NCI-H146 (cell line): ENCODE measurements at places on chromosomes 4 and X.

- no peak for DNase-seq
Measured at GRCh38 chr4:184097241-184097605, 120.5 kb downstream of the ENPP6 start.

- DNase-seq: peak; percentile 37
Measured at GRCh38 chr4:186192066-186192612, 772 bp downstream of the CYP4V2 start.

DNA sequence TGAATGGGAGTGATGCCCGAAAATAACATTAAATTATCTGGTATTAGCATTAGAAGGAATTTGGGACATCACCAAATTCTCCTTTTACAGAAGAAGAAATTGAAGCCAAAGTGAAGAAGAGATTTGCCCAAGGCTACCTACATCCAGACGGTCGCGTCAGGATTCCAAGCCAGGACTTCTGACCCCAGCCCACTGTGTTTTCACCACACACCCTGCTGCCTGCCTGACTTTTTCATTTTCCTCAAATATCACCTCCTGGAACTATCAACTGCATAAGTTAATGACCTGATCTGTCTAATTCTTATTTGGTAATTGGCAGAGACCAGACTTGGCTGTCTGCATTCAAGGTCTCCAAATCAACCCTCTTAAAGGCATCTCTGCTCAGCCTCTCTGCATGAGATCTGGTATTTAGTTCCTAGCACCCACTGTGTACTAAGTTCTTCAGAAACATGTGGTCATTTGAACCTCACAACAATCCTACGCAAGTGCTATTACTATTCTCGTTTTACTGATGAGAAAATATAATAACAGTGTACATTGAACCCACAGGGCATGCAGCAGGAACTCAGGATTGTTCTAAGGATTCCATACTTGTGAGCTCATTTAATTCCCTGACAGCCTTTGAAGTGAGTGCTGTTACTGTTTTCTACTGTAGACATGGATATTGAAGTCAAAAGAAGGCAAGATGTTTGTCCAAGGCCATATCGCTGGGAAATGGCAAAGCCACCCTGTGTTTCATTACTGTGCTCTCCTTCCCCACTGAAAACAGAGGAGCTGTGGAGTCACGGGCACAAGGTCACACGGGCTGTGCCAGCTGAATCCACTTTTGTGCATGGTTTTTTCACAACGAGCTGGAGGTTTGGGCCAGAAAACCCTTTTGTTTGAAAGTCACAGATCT, 195.2 kb upstream of the C1QTNF7 start:
- DNase-seq: no peak

GRCh38 chr4:140326395-140326993, 47.0 kb upstream of the SCOC start:
- peak; percentile 35 for DNase-seq

DNA sequence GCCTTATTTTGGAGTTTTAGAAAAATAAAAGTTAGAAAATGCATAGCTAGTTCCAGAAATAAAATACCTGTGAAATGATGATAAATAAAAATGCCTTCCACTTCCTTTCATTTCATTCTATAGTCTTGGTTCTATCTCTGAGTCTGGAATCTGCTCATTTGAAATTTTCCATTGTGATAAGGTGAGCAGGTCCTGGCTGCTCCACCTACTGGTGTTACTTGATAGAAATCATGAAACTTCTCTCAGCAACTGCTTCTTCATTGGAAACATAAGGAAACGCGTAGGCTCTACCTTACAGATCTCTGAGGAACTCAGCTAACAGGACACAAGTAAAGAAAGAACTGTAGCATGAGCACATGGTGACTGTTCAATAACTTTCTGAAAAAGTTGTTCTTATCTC, 141.8 kb downstream of the DCHS2 start:
- DNase-seq: no peak

- no peak for DNase-seq
Measured at GRCh38 chr4:2939383-2940243, 23.6 kb downstream of the NOP14 start.

DNA sequence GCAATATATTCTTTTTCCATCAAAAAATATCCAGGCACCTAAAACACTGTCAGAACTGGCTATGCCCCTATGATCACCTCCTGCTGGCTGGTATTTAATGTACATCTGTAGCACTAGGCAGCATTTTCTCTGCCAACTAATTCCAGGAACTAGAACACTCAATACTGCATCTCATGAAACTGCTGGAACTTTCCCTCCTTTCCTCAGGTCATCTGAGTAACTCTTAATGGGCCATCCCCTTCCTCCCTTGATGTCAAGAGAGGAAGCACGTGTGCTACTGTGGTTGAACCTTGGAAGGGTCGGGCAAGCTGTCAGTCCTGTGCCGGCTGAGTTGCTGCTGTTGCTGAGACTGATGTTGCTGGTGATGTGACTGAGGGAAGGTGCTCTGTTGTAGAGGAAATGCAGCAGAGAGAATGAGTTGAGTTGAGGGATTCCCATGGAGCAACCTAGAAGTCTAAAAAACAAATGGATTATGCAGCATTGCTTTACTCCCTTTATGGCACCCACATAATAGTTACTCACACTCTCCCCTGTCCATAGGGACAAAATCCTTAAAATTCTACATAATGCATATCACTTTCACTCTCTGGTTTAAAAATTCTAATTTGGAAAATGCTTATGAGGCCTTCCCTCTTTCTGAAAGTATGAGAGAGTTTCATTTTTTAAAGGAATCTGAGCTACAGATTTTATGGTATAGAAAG, 39.5 kb downstream of the TMEM165 start:
- no peak for DNase-seq

DNA sequence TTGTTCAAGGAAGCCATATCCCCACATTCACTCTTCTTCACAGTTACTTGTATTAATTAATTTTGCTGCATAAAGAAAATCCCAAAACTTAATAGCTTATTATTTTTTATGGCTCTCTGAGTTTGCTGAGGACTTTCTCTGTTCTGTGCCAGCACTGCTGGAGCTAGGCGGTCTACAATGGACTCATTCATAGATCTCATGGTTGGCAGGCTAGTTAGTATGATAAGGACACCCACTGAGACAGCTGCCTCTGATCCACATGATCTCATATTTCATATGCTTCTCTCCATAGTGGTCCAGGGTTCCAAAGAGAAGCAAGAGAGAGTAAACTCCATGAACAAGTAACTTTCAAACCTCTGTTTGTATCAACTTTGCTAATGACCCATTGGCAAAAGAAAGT, 170.2 kb downstream of the ADGRA3 start:
- DNase-seq: peak; percentile 55

- no peak for DNase-seq
Measured at GRCh38 chr4:2267320-2267811, 5.5 kb upstream of the MXD4 start.

DNA sequence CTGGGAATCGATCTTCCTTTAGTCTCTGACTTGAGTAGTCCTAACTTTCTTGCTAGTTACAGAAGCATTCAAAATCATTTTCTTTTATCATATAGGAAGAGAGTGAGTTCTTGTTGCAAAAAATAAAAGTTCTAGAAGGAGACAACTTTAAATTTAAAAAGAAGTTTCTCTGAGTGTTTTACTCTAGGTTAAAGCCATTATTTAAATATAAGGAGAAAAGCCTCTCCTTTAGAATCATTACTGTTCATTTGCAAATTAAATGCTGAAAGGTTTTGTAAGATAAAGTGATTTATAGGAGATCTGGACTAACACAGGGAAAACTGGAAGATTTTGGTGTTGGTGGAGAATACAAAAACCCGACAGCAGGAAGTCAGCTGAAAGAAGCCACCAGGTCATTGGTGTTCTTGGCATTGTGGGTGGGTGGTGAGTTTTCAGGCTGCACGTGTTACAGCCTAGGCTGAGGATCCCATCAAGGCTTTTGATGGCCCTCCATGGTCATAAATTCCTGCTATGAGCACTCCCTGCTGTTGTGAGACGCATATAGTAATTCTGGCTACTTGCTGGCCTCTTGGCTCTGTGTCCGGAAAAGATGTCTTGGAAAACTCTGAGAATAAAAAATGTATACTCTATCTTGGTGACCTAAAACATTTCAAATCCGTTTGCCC, 81.6 kb downstream of the GPAT3 start:
- no peak for DNase-seq

DNA sequence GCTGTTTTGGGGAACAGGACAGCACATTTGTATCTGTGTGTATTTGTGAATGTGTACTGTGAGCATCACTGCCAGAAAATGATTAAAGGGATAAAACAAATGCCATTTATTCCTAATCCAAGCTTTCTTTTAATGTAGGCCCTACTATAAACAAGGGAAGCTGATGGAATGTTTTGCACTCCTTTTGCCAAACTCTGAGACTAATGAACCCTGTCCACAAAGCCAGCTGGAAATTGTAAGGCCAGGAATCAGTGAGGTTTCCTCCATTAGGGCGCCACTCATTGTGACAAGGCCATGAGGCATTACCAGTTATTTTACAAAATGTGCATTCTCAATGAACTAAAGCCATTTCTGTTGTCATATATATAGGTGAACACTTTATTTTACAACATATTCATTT, 163.0 kb upstream of the NAP1L5 start:
- no peak for DNase-seq

DNA sequence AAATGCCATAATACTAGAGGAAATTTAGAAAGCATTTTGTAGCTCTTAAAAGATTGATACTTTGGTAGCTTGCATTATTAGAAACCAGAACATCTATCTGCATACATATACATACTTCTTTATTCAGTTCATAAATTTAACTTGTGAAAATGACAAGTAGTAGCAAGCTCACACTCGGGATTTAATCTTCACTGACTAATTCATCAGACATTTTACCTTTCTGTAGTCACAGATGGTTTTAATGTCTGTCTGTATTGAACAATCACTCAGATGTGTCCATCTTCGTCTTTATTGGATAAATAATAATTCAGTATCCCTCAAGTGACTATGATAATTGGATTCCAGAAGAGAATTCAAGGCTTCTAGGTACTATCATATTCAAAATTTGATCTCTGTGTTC, 232.3 kb downstream of the TENM3 start:
- no peak for DNase-seq

DNA sequence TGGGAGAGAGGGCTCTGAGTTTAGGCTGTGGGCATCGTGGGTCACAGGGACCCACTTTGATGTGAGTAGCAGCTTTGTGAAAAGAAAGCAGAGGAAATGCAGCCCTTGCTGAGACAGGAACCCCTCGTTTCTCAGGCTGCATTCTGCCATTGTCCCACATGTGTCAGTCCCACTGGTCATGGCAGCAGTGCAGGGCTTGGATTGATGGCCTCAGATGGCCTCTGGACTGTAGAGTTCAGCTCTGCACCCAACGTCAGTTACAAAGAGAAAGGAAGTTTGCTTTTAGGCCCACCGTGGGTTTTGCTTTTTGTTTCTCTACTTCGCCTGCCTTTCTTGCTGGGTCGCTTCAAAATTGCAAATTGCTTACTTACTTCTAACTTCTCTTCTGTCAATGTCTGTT, 248.3 kb upstream of the KLF3 start:
- DNase-seq: no peak

DNA sequence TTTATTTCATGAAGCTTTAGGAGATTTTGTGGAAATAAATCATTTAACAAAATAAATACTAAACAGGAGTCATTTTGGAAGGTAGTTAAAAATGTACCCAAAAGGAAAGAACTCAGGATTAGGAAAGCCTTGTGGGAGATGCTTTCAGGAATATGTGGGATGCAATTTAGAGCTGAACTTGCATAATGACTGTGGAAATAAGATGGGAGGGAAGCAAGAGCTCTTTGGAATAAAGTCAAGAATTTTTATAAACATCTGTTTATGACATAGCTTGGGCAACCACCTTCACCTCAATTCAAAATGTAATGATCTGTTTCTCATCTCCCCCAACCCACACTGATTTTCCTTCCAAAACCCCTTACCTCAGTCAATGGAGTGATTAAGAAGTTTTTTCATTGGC, 623.8 kb downstream of the FAT4 start:
- DNase-seq: no peak

GRCh38 chr4:115310641-115311040, 197.2 kb upstream of the NDST4 start:
- DNase-seq: no peak

GRCh38 chr4:143858456-143858855, 46.9 kb downstream of the GYPE start:
- DNase-seq: no peak

- DNase-seq: no peak
Measured at GRCh38 chrX:40072246-40072645, 25.5 kb downstream of the BCOR start.

DNA sequence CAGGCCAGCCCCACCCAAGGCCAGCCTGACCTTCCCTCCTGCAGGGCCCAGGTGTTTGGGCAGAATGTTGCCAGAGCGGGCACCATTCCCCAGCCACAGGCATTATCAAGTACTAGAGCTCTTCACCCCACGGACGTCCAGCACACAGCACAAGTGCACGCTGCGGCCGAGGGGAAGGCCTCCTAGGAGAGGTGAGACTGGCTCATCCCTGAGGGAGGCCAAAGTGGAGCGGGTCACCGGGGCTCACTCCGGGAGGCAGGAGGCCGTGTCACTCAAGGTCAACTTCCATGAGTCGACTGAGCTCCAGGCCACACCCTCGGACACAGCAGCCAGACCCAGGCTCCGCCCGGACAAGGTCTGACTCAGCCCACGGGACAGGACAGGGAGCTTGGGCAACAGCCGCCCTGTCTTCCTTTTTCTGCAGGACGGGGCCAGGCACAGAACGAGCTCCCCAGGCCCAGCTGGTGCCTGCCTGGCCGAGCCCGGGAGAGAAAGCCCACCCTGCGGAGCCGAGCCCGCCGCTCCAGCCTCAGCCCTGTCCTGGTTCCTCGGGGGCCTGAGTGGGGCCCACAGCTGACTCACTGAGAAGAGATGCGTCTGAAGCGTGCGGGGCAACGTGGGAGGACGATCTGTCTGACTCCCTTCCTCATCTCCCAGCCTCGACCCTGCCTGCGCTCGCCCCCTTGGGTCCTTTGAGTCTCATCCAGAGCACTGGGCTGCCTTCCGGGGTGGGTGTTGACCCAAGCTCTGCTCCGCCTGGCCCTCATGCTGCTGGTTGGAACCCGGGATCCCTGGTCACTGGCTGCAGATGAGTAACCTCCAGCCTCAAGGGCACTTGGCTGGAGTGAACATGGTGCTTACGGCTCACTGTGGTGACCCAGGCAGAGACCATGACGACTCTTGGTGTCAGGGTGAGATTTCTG, 1.6 kb downstream of the SLC49A3 start:
- no peak for DNase-seq

DNA sequence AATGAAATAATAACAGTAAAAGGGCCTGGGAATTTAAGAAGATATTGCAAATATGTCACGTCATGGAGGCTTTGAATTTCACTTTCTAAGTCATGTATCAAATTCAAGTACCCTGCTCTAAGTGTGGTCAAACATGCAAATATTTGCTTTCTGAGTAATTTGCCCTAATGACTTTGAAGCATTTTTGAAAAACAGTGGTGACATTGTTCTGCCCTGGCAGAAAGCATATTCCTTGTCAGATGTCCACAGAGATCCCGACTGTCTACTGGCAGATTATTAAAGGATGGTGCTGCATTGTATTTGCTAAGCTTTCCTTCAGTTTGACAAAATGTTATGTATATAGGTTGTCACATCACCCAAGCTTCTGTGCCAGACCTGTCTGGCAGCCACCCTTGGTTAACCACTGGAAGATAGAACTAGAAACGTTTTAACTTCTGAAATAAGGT, 92.5 kb downstream of the ANK2 start:
- DNase-seq: peak; percentile 87
